ENCODE measurements at places on chromosomes 13 and 19.

DNA sequence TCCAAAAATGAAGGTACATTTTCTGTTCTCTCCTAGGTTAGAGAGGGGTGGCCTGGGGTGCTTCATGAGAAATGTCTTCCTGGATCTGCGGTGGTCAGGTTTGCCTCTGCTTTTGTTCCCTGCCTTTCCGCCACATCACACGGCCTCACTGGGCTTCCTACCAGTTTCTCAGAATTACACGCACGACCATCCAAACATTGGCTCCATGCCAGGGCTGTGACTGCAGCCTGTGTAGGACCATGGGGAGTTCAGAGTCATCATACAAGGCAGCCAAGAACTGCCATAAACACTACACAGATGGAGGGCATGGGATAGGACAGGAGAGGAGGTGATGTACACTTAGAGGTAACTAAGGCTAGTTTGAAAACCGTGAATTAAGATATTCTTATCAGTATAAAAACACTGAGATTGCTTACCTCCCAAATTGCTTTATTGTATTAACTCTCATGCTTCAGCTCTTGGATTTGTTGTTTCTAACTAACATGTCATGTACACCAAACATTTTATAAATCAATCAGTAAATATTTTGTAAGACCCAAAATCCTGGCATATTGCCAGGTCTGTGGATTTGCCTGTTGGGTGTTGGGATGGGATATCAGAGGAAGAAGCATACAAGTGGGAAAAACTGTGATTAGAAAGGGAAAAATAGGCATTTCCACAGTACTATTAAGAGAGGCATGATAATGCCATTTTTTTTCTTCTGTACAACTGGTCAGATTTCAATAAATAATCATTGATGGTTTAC is 45.2 kb downstream of the CDADC1 start:
- no peak for DNase-seq

DNA sequence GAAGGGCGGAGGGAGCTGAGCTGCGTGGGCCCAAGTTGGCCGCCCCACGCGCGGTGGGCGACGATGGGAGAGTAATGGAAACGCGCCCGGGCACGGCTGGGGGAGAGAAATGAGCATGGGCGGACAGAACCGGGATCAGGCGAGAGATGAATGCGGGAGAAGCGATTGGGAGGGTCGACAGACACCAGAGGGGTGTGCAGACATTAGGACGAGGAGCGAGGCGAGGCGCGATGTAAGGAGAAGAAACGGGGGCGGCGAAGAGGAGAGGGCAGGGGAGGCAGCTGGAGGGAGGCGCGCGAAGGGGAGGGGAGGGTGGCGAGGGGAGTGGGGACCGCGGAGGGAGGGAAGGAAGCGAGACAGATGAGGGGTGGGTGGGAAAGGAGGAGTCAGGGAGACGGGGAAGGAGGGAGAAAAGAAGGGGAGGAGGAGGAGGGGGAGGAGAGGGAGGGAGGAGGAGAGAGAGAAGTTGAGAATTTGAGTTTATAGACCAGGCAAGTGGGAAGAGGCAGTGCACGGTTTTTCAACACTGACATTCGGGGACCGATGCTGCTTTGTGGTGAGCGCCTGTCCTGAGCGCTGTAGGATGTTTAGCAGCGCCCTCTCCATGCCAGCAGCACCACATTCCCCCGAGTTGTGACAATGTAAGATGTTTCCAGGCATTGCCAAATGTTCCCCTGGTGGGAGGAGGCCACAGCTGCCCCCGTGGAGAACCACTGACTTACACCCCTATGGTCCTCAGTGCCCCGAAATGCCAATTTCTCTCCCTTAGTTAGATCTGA is at the start of gene SHISA7:
TSS of gene SHISA7 (minus strand) at position 256 of the 779 bp plus-strand sequence. CDS start 437 bp downstream, outside the sequence.
- DNase-seq, result no peak

GRCh38 chr19:31863122-31863521 is 482.3 kb upstream of the ZNF507 start:
- DNase-seq, result no peak

- DNase-seq, result no peak
Observed at GRCh38 chr19:55058781-55059610, 4.0 kb downstream of the RDH13 start.

DNA sequence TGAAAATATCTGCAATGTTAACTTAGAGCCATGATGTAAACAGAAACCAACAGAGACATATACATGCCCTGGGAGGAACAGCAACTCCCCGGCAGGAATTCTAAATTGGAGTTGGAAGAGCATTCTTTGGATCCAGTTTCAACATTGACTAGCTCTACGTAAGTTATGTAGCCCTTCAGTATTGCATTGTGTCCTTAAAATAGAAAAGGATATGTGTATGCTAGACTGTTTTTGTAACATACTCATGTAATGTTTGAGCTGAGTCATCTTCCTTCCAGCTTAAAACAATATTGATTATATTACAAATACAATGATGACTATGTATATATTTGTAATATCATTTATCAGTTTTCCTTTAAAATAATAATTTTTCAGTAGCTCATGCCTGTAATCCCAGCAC is 1422.2 kb upstream of the PCDH20 start:
- no peak for DNase-seq

GRCh38 chr13:30810801-30811200 is 75.5 kb downstream of the ALOX5AP start:
- no peak for DNase-seq

DNA sequence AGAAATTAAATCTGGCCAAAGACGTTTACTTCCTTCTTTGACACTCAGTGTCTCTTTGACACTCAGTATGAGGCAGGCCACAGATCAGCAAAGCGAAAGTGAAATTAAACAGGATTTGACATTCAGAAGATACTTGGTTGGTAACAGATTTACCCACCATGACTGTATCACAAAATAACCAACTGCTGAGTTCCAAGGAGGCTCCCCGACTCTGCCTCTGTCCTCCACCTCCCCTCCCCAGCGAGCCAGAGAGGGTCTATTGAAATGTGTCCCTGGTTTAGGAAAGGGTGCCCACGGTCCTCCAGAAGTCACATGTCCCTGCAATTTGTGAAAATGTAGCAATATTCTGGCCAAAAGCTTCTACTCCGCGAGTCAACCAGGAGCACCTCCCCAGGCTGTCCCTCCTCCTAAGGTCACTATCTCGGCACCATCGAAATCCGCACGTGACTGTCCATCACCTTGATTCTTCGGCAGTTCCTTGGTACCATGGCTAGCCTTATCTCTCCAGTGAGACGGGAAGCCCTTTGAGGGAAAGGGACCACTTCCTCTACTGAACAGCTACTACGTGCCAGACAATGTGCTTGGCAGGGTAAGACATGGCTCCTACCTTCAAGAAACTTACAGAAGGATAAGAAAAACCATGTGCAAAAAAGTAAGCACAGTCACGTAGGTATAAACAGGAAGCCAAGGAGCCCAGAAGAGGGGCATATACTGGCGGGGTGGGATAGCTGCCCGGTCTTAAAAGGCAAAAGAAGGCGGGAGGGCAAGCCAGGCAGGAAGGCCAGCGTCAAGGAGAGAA is 1.5 kb downstream of the N4BP2L1 start:
- DNase-seq, result no peak

GRCh38 chr19:1911995-1912394 is 6.8 kb downstream of the ADAT3 start:
- DNase-seq, result no peak

DNA sequence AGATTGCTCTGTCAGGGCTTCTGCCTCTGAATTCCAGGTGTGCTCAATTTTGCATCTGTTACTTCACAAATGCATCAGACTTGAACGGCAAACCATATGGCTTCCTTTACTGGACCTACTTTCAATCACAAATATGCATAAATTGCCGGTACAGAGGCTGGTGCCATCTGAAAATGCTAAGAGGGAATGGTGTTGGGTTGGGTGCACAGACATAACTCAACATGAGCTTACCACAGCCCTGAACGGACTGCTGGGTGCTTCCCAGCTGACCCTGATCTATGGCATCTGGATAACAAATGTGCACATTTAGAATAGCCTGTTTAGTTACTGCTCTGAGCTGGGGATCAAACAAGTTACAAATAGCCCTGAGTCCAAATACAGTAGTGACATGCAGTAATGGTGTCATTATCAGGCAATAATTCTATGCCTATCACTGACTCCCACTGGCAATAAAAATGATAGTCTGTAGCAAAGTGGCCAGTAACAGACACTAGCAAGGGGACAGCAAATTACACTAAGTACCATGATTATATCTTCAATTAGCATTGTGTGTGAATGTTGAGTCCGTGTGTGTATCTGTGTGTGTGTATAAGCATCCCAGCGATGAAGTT is 927.3 kb downstream of the DIAPH3 start:
- no peak for DNase-seq

DNA sequence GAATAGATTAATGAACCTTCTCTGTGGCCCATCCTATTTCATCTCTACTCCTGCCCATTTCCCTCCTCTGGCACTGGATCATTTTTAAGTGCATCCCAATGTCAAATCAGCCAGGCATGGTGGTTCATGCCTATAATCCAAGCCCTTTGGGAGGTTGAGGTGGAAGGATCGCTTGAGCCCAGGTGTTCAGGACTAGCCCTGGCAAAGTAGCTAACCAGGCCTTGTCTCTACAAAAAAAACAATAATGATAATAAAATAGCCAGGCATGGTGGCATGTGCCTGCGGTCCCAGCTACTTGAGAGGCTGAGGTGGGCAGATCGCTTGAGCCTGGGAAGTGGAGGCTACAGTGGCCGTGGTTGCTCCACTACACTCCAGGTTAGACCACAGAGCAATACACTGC is 517.0 kb downstream of the MYO16 start:
- no peak for DNase-seq

DNA sequence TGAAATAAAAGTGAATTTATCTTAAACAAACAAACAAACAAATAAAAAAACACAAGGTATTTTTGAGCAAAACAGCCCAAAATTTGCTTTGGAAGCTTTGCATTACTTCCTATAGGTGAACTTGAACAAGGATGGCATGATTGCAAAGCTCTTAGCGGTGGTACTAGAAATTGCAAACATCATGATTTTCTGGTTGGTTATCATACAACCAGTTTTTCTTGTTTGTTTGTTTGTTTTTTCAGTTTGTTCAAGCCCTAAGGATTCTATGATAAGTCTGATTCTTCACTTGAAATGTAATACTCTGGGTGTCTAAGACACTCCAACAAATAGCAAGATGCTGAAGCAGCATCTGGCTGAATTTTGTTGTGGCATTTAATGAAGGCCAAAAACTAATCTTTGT is 15.9 kb downstream of the DCLK1 start:
- DNase-seq, result no peak

DNA sequence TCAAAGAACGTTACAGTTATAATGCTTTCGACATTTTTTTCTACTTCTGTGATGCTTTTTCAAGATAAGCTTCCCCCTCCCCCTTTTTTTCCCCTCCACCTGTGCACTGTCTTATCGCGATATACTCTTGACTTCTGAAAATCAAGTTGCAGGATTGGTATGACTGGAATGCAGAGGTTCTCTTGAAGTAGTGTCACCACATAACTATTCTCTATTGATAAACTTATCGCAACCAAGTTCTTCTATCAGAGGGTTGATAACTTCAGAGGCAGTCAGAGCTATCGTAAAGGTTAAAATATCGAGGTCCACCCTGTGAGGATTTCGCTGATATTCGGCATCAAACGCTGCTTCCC is 820 bp downstream of the EID2 start:
- no peak for DNase-seq

DNA sequence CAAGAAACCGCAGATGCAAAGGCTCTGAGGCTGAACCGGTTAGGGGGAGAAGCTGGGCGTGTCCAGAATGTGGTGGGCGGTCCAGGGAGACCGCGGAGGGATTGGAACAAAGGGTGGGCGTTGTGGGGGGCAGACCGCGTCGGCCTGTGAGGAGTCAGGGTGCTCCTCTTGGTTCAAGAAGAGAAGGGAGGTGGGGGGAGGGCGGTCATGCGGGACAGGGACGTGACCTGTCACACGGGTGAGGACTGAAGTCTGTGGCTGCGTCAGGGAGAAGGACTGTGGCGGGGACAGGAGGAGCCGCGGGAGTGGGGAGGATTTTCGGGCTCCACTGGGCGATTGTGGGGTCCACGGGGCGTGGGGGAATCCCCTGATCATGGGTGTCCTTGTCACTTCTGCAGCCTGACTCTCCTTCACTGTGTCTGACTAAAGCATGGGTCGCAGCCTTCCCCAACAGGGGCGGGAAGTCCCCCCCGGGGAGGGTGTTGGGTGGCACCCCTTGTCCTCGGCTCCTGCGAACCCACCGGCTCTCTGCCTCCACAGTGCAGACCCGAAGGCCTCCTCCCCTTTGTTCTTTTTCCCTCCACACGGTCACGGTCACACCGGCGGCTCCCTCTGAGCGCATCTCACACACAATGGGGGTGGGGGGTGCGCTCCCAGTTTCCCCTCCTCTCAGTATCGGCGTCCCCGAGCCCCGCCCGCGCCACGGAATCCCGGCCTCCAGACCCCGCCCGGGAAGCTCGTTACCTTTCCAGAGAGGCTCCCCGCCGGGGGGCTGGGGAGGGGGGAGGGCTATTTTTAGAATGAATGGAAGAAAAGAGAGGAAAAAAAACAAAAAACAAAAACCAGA is 16.4 kb upstream of the KCNN1 start:
- DNase-seq, result peak; percentile 77

- DNase-seq, result no peak
Observed at GRCh38 chr19:1893791-1894190, 8.5 kb upstream of the ABHD17A start.

DNA sequence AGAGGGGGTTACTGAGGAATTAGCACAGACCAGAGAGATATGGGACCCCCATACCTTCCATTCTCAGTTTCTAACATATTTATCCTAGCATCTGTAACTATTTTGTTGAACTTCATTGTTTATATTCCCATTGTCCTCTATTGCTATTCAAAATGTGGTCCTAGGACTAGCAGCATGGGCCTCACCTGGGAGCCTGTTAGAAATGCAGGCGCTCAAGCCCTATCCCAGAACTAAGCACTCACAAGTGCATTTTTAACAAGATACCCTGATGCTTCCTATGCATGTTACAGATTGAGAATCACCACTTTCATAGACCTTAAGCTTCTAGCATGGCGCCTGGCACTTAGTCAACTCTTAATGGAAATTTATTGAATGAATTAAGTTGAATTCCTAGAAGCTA is 58.3 kb upstream of the TDRD3 start:
- no peak for DNase-seq

DNA sequence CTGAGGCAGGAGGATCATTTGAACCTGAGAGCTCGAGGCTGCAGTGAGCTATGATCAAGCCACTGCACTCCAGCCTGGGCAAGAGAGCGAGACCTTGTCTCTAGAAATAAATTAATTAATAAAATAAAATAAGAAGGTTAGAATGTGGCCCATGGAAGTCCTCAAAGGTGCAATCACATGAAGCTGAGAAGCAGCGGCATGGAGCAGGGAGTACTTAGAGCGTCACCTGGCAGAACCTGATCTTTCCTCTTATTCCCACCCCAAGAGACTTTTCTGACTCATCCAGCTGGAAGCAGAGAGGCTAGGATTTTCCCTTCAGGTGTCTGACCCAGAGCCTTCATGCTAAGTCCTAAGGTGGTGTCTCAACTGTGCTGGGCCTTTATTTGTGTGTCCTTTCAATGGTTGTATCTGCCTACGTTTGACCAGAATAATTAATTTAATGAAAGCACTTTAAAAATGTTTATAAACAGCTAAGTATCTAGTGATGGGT is 8.9 kb upstream of the MRPS31 start:
- no peak for DNase-seq

DNA sequence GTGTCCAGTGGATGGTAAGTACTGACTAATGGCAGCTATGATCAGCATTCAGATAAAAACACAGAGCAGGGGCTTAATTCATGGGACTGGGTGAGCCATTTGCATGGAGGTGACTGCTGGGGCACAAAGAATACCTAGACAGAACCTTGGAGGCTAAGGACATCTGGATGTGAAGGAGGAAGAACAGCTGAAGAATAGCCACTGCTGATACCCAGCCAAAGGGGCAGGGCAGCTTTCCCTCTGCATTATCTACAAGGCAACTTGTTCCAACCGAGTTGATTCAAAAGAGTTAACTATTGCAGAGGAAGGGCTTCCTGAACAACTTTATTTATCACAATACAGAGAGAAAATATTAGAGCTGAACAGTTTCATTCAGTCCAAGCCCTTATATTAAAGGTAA is 13.1 kb upstream of the THSD1 start:
- DNase-seq, result no peak

All from 8988T (cell line).